COLO829 (cell line): ENCODE measurements at places on chromosomes 11 and 22.

DNA sequence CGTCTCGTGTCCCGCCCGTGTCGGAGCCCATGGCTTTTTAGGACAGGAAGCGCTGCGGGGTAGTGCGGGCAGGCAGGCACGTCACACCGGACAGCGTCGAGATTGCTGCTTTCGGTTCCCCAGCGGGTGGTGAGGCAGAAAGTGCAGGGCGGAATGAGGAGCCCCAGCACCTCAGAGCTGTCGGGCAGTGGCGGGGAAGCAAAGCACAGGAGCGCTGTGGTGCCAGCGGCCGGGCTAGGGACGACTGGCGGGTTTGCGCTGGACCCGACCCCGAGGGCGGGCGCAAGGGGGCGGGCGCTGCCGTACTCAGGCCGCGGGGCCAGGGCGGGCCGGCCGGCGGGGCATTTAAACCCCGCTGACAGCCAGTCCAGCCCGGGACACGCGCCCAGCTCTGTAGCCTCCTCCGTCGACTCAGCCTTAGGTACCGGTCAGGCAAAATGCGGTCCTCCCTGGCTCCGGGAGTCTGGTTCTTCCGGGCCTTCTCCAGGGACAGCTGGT is at the start of gene SLC37A2:
Gene SLC37A2, plus strand, starts transcription at position 375 of the 498 bp plus-strand sequence. Its CDS starts 63 bp downstream, at position 438.
- peak; percentile 17 for DNase-seq

DNA sequence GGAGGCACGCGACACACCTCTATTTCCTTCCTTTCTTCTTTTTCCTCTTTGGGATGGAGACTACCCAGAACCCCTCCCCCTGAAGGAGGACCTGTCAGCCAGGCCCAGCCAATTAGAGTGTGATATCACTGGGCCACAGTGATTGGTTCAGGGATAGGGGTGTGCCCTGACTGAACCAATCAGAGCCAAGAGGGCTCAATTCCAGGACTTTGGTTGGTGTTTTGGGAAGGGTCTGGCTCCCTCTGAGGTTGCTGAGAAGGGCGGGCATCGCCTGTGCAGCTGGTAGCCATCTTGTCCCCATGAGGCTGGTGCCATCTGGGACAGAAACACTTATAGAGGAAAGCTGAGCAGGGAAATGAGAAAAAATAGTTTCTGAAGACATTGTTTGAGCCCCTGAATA is 71.4 kb downstream of the CHST1 start:
- DNase-seq, result peak; percentile 22

DNA sequence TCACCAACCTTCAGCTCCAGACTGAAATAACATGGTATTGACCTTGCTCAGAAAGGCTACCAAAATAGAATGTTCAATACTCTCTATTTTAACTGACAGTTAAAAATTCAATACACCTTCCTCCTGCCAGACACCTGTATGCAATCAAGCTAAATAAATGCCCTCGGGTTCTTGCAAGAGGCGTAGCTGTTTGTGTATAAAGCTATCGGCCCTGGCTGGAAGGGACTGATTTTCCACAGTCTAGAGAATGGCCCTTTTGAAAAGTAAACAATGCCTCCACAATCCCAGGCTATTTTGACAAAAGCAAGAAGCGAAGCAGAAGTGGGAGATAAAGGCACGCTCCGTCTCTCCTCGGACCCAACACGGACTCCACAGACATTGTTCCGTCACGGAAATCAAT is 791.2 kb downstream of the BRD1 start:
- no peak for DNase-seq

GRCh38 chr11:120184946-120185705 is 25.7 kb upstream of the OAF start:
- no peak for DNase-seq

GRCh38 chr11:75851203-75851602 is 36.2 kb downstream of the UVRAG start:
- DNase-seq, result no peak

DNA sequence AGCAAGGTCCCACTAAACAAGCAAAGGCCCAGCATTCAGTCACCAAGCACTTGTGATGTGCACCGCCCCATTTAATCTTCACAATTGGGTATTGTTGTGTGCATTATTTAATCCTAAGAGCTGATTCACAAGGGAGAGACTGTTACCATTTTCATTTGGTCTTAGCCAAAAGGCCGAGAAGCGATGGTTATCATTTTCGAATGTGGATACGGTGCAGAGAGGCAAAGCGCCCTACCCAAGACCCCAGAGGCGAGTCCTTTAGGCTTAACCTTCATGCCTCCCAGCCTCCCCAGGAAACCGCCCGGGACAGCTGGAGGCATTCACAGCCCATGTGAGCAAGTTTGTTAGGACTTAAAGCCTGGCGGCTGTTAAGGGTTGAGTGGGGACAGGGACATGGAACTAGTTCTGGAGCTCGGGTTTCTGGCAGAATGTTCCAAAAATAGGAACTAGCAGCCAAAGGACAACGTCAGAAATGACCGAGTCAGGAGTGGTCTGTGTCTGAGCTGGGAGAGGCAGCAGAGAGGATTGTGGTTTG is 13.0 kb upstream of the UPK3A start:
- DNase-seq, result peak; percentile 42

- DNase-seq, result no peak
Measured at GRCh38 chr11:70278994-70279393, 8.5 kb downstream of the PPFIA1 start.

DNA sequence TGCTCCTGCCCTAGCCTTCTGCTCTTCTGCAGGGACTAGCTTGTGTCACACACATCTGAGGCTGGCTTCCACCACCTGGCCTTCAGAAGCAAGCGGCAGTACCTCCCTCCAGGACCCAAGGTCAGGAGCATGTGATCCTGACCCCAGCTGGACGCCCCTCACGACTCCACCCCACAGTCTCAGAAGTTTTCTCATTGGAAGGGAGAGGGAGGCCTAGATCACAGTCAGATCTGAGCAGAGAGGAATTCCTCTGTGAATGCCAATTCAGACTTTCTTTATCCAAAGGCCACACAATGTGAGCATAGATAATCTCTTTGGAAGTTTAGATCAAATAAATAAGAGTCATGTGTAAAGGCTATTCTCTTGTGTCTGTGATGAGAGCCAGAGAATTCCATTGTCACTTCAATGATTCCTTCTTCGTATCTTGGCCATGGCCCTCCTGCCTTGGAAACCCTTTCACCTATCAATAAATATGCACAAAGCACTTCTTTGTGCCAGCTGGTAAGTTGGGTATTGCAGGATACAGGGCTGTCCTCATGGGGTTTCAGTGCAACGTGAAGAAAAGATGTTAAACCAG is 142.9 kb downstream of the SNX19 start:
- no peak for DNase-seq

DNA sequence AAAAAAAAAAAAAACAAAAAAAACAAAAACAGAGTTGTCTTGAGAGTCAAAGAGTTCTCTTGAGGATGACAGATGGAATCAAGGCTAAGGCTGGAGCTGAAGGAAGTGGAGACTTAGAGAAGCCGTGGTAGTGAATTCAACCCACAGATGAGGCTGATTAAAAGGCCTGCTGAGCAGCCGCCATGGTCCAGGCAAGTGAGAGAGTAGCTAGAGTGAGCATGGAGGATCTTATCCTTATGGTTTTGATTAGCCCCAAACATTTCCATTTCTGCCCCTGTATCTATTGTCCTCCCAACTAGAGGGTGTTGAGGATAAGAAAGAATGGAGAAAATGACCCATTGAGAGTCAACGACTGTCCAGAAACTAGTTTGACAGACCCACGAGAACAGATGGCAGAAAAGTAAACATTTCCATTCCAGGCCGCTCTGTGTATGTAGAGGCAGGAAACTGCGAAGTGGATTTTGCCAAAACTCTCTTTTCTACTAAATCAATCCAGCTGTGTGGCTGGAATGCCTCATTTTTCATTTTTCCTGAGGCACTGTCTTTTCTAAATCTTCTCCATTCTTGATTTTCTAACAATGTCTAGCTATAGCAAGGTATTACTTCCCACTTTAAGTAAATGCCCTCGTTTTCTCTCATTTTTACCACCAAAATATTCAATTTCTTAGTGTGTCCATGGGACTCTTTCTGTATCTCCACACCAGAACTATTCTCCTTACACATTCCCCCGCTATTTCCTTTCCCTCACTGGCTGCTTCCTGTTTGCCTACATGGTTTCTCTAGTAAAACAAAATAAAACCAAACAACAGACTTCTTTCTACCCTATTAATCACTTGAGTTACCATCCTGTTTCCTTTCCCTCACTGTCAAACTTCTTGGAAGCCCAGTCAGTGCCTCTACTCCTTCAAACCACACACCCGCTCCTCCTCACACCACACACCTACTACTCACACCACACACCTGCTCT is 5.4 kb upstream of the MMP8 start:
- DNase-seq, result no peak

GRCh38 chr22:44330744-44331660 is 18.3 kb upstream of the SHISAL1 start:
- no peak for DNase-seq

DNA sequence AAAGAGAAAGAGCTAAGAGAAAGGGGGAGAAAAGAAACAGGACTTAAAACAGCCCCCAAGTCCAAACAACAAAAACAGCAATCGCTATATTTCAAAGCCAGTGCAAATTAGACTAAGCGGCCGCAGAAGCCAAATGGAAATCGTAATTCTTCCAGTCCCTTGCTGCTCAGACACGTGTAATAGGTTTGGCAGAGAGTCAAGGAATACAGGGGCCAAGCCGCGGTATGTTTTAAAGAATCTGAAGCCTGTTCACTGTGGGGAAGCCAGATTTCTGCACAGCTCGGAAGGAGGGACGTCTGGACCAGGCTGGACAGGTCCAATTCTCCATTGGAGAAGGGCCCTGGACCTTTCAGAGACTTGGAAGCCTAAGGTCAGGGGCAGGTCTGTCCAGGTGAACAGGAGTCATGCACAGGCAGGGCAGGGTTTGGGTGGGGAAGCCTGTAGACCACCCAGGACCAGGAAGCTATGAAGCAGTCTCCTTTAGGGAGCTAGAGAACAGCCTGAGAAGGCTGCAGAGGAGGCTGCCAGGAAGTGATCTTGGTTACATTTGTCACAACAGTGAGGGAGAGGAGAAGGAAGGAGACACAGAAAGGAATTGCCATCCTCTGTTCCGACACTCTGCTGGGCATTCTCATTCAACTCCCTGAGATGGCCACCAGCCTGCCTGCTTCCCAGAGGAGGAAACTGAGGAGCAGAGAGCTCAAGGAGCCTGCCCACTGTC is 265.5 kb upstream of the ISX start:
- DNase-seq, result no peak

DNA sequence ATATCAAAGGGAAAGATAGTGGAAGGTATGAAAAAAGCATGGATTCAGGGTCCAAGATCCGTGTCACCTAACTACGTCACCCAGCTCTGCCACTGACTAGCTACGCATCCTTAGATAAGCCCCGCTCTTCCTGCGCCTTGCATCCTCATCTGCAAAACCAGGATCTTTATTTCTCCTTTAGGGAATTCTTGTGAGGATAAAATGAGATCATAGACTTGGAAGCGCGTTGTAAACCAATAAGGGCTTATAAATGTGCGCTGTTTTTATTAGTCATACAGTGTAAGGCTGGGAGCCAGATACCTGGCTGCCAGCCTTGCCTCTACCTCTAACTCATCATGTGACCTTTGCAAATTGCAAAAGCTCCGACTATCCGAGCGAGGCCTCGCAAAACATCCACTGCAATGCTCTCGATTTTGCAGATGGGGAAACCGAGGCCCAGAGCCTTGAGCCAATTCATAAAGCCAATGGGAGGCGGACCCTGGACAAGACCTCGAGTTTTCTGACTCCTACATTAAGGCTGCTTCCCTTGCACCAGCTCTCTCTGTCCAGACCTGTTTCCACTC is 753 bp downstream of the PRPF19 start:
- DNase-seq, result no peak

DNA sequence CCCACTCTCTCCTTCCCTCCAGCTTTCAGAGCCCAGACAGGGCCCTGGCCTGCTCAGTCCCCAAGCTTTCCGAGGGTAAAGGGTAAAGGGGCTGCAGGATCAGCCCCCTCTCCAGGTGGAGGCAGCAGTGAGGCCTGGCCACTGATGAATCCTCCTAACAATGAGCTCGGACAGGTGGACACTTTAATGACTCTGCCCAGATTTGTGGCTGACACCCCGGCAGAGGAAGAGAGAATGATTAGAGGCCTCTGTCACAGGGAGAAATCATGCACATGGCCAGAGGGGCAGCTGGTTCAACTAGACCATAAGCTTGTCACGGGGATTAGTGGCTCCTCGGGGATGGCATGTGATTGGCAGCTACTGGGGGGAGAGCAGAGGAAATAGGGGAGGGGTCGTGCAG is 587.5 kb upstream of the B3GAT1 start:
- no peak for DNase-seq

- no peak for DNase-seq
Measured at GRCh38 chr11:119742263-119742861, 13.4 kb upstream of the NECTIN1 start.

- no peak for DNase-seq
Measured at GRCh38 chr11:92458486-92458885, 233.9 kb downstream of the FAT3 start.

GRCh38 chr22:49306632-49307480 is 520.8 kb downstream of the BRD1 start:
- DNase-seq, result no peak

- no peak for DNase-seq
Measured at GRCh38 chr11:39341461-39341860, 2118.0 kb downstream of the LRRC4C start.

DNA sequence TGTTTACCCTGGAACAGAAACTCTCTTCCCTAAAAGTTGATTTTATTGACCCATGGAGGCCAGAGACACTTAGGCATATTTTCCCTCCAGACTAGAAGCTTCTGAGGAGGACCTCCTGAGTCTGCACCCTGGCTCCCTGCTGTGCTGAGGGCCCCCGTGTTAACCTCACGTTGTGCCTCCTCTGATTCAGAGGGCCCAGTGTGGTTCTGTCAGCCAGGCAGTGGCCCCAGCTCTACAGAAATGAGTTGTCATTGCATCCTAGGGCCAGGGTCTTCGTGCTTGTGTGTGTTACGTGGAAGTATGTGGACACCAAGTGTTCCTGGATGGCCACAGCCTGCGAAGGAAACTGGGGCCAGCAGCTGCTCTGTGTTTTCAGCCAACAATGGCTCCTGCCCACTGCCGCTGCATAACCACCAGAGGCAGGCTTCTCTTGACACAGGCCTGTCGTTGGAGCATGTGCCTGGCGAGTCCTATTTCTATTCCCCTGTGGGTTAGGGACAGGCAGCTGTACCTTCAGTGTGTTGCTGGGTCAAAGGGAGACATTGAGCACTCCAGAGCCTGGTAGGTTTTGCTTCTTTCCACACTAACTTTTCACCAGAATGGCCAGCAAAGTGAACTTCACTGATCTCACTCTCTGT is 44.5 kb downstream of the MED15 start:
- DNase-seq, result no peak
